ENCODE measurements at places on chromosomes 11 and 22.

DNA sequence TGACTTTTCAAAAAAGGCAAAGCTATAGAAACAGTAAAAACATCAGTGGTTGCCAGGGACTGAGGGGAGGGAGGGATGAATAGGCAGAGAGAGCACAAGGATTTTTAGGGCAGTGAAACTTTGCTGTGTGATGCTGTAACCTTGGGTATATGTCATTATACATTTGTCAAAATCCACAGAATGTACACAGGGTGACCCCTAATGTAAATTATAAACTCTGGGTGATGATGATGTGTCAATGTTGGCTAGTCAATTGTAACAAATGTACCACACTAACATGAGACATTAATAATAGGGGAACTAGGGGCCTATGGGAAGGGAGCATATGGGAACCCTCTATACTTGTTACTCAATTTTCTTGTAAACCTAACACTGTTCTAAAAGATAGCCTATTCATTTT is 24.8 kb downstream of the RIBC2 start:
- no peak for DNase-seq

DNA sequence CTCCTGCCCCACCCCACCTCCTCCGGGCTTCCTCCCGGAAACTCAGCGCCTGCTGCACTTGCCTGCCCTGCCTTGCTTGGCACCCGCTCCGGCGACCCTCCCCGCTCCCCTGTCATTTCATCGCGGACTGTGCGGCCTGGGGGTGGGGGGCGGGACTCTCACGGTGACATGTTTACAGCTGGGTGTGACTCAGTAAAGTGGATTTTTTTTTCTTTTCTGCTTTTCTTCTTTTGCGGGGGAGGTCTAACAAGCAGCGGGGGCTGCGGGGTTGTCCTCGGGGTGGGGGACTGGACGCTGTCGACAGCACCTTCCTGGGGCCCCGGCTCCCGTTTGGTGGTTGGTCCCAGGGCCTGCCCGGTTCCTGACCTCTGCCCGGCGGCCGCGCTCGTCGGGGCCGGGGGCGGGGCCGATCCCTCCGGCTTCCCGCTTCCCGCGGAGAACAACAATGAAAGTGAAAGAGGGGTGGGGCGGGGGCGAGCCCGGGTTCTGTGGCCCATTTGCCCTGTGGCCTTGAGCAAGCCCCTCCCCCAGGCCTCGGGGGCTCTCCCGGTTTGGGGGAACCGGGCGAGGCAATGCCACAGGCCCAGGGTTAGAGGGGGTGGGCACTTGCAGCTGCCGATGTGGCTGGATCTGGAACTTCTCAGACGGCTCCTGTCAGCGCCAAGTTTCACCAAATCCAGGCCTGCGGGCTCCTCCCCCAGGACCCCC is 975 bp upstream of the MDK start:
- DNase-seq, result no peak

DNA sequence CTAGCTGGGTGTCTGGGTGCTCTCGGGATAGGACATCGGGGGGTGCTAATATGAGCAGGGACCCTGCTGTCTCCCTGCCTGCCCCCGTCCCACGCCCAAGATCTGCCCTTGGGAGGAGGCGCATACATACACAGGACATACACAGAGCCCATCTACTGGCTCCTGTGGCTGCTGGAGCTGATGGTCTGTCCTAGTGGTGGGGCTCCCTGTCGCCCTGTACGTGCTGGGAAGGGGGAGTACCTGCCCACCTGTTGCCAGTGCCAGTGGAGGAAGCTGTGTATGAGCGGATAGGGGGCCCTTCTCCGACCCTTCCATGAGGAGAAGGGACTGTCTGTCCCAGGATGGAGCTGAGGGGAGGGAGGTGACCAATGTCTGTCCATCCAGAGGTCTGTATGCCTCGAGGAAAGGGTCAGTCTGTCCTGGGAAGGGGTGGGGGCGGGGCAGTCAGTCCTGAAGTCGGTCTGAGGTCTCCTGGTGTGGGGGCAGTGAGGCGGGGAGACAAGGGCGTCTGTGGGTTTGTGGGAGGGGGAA is 952 bp downstream of the TBC1D10A start:
- DNase-seq, result no peak

GRCh38 chr11:1947592-1948237 is 583 bp downstream of the MRPL23 start:
- no peak for DNase-seq

DNA sequence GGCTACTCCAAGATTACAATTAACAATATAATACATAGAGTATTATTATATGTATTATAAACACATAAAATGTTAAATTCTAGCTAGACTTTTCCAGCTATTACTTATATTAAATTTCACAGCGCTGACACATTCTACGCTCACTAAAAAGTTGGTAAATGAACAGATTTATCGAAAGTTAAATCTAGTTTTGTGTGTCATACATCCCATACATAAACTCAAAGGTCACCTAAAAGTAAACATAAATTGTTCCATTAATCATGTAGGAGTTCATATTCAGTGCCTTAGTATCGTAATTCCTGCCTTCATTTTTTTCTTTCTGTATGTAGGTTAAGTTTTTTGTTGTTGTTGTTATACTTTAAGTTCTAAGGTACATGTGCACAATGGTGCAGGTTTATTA is 10.9 kb downstream of the FNBP4 start:
- DNase-seq, result no peak

All from ureter (tissue), 1 donor.